ENCODE measurements at places on chromosomes 3 and 15.

DNA sequence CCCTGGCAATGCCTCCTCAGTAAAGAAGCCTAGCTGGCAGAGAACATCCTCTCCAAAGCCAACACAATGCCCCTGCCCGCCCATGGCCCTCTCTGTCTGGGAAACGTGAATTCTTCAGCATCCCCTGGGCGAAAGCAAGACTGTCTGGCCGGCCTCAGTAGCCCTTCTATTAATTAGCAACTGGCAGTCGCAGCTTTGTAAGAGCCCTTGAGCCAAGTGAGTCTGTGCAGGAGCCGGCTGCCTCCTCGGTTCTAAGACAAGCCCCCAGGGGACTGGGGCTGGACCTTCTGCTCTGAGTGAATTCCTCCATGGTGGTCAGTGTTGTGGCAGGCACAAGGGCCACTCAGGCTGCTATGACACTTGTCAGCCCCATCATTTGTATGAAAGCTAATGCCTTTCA is 7.4 kb downstream of the HCN4 start:
- no peak overlapping the region for H3K27ac ChIP-seq
- DNase-seq, result no peak
- H3K4me1 ChIP-seq, result no peaks in the 10 kb centered on the region
- H3K27me3 ChIP-seq, result peaks cover 35% of the 10 kb centered on the region
- H3K36me3 ChIP-seq, result no peaks in the 10 kb centered on the region

DNA sequence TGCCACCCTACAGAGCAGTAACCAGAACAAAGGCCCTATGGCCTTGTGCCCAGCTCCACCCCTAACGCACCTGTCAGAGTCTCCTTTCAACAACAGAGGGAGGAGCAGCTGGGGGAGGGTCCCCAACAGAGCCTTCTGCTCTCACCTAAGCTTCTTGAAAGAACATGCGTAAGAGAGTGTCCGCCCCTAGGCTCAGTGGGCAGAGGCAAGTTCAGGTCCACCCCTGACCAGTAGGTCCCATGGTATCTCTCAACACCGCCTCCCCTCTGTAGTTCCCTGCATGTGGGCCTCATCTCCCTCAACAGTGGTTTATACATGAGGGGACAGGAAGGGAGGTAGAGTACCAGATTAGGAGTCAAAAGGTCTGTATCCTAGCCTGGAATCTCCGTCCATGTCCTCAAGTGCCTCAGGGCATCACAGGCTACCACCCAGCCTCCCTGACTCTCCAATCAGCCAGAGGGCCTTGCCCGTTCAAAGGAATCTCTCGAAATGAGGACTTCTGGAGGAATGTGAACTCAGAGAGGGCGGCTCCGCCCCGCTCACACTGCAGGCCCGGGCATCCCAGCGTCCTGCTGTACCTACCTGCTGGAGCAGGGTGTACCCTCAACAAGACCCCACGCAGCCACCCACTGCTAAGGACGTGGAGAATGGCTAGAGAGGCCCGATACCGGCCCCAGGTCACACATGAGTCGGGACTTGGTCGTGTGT is 680 bp downstream of the POC1A start:
- H3K36me3 ChIP-seq, result peaks cover 5% of the 10 kb centered on the region
- H3K4me3 ChIP-seq, result peak overlapping the region; percentile 94
- no peaks in the 10 kb centered on the region for H3K27me3 ChIP-seq
- no peak for DNase-seq
- H3K27ac ChIP-seq, result peak overlapping the region; percentile 98

DNA sequence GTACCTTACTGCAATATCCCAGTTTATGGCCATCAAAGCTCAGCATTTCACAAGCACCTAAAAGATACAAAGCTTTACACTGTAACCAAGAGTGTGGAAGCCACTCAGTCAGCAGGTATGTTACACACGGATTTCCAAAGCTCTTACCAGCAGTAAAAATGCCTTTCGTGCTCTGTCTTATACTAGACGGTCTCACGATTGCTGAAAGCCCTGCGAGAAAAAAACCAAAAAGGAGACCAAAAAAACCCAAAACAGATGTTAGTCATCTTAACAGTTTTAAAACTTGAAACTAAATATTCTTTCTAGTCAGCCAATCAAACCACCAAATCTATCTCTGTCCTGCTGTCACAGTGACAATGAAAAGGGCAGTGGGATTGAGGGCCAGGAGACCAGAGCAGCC is 39.0 kb downstream of the TAMM41 start:
- no peak overlapping the region for H3K4me3 ChIP-seq
- H3K27ac ChIP-seq, result no peak overlapping the region
- no peaks in the 10 kb centered on the region for H3K4me1 ChIP-seq
- H3K36me3 ChIP-seq, result peaks cover 40% of the 10 kb centered on the region
- DNase-seq, result no peak

- H3K27ac ChIP-seq, result peak overlapping the region; percentile 94
- peaks cover 51% of the 10 kb centered on the region for H3K4me1 ChIP-seq
- H3K4me3 ChIP-seq, result peak overlapping the region; percentile 77
- peaks cover 69% of the 10 kb centered on the region for H3K36me3 ChIP-seq
- H3K27me3 ChIP-seq, result no peaks in the 10 kb centered on the region
Observed at GRCh38 chr3:51686512-51687215, 15.6 kb downstream of the TEX264 start.

DNA sequence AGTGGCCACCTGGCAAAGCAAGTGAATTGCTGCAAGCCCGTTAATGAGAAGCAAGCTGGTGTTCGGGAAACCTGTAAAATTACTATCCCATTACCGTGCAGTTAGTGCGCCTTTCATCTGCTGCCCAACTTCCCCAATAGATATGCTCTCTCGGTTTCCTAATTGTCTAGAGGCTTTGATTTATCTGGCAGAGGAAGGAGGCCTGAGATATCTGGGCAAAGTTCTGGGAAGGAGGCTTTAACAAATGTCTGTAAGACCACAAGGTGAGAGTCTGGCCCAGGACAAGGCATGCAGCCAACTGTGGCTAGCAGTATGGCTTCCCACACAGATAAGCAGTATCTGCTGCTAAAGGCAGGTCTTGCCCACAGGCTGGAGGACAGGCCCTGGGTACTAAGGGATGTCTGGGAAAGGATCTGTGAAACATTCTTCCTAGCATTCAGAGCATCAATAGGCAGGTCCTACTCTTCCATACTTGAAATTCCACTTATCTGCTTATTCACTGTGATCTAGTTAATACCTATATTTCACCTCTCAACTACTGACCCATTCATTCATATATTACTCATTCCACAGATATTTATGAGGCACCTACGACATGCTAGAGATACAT is 130.0 kb upstream of the SLC2A2 start:
- H3K36me3 ChIP-seq, result peaks cover 6% of the 10 kb centered on the region
- no peak overlapping the region for H3K27ac ChIP-seq
- no peak for DNase-seq
- no peaks in the 10 kb centered on the region for H3K27me3 ChIP-seq

GRCh38 chr15:79218588-79219200 is 63.8 kb upstream of the ANKRD34C start:
- no peak overlapping the region for H3K27ac ChIP-seq
- peaks cover 47% of the 10 kb centered on the region for H3K27me3 ChIP-seq
- no peaks in the 10 kb centered on the region for H3K4me1 ChIP-seq

GRCh38 chr3:152622811-152623167 is 212.1 kb upstream of the P2RY1 start:
- H3K4me1 ChIP-seq, result no peaks in the 10 kb centered on the region
- H3K4me3 ChIP-seq, result no peak overlapping the region
- no peaks in the 10 kb centered on the region for H3K36me3 ChIP-seq
- no peak for DNase-seq

GRCh38 chr3:143571548-143571947 is 276.7 kb downstream of the SLC9A9 start:
- peaks cover 14% of the 10 kb centered on the region for H3K36me3 ChIP-seq
- H3K27ac ChIP-seq, result no peak overlapping the region
- peaks cover 8% of the 10 kb centered on the region for H3K4me1 ChIP-seq
- DNase-seq, result no peak
- no peaks in the 10 kb centered on the region for H3K27me3 ChIP-seq
- no peak overlapping the region for H3K4me3 ChIP-seq

- H3K27me3 ChIP-seq, result no peaks in the 10 kb centered on the region
- peaks cover 67% of the 10 kb centered on the region for H3K36me3 ChIP-seq
- H3K4me1 ChIP-seq, result peaks cover 31% of the 10 kb centered on the region
- no peak for DNase-seq
- no peak overlapping the region for H3K4me3 ChIP-seq
- H3K27ac ChIP-seq, result no peak overlapping the region
Observed at GRCh38 chr3:9784965-9785364, 7.3 kb downstream of the TADA3 start.
